Germinal center (tissue), 1 donor: ENCODE measurements at places on chromosomes 12 and 14.
A peak's percentile ranks its signal among the peaks of the same experiment; 100 is the strongest.

DNA sequence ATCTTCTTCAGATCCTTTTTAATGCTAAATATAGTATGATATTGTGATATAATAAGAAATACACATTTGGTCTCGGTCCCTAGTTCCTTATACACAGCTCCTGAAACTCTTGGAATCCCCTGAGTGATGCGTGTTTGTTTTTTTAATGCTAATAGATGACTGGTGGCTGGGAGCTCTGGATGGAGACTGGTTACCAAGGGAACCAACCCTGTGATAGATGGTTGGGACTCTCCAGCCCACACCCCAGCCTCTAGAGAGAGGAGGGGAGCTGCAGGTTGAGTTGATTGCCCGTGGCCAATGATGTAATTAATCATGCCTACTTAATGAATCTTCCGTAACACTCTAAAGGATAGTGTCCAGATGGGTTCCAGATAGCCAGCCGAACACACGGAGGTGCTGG lies 140.6 kb downstream of the FBXL14 start:
- no peak for DNase-seq

DNA sequence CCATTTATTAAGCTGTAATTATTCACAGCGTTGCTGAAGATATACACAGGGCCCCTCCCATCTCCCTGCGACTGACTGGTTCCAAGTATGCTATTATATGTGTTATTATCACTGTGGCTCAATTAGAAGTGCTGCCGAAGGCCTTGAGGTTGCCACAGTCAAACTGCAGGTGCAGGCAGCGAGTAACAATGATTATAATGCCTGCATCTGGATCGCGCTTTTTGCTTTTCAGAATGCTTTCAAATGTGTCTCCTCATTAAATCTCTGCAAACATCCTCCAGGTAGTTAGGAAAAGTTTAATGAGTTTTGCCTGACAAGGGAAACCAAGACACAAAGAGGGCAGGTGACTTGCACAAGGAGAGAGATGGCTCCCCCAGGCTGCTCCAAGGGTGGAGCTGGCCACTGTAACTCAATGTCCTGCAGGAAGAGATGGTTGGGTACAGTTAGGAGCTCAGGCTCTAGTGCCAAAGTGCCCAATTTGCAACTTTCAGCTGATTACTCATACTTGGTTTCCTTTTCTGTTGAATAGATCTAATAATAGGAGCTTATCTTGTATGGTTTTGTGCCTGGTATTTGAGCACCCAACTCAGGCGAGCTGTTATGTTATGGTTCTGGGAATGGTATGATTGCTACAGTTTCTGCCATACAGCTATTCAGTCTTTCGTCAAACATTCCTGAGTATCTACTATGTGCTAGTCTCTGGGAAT lies 1.7 kb upstream of the SYNE3 start:
- DNase-seq: no peak

GRCh38 chr14:57692671-57693070 lies 173.2 kb downstream of the SLC35F4 start:
- DNase-seq: peak; percentile 8

GRCh38 chr14:63644741-63645140 lies 3.1 kb upstream of the WDR89 start:
- no peak for DNase-seq

- DNase-seq: no peak
These were observed 694 bp downstream of the AKAP5 start for GRCh38 chr14:64465831-64466554.

DNA sequence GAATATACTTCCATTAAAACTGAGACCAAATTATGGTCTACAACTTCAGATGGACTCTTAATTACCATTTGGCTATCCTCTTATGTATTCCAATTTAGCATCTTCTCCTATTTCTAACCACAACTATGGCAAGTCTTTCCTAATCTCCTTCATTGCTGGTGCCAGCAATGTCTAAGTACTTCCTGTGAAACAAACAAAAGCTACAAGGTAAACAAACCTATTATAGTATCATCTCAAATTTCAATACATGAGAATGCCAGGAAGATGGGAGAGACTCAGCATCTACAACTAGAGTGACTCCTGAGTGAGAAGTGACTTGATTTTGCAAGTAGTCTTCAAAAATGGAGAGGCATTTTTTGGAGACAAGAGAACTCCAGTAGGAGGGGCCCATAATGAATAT lies 202.9 kb upstream of the ATXN7L3B start:
- no peak for DNase-seq

- no peak for DNase-seq
These were observed 25.3 kb downstream of the TXNDC16 start for GRCh38 chr14:52527052-52527451.

DNA sequence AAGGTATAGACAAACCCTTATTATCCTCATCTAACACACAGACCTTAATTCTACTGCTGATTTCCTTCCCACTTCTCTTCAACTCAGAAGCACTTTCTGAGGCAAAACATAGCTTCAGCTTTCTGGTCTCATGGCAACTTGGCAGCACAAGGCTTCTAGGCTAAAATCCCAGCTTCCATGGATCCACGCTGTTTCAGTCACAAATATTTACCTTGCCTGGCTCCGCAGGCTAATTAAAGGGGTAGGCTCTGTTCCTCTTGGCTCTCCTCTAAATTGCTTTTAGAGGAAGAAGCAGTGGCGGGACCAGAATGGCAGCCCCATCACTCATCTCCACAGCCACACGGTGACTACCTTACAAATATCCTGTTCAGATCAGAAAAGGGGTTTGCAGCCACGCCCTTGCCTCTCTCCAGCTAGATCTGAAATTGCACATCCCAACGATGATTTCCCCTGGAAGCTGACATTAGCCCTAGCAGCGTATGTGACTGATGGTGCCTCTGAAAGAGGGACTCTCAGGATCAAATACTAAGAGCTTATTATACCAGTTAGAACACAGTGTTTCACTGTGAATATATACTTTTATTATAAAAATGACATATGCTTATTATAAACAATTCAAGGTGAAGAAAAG lies 221.5 kb upstream of the NUDT4 start:
- no peak for DNase-seq

- DNase-seq: no peak
These were observed 172.8 kb upstream of the FLRT2 start for GRCh38 chr14:85357120-85357519.
